ENCODE measurements at places on chromosomes 16 and 17.

- no peak for DNase-seq
Measured at GRCh38 chr17:73286863-73287296, 24.9 kb downstream of the CDC42EP4 start.

DNA sequence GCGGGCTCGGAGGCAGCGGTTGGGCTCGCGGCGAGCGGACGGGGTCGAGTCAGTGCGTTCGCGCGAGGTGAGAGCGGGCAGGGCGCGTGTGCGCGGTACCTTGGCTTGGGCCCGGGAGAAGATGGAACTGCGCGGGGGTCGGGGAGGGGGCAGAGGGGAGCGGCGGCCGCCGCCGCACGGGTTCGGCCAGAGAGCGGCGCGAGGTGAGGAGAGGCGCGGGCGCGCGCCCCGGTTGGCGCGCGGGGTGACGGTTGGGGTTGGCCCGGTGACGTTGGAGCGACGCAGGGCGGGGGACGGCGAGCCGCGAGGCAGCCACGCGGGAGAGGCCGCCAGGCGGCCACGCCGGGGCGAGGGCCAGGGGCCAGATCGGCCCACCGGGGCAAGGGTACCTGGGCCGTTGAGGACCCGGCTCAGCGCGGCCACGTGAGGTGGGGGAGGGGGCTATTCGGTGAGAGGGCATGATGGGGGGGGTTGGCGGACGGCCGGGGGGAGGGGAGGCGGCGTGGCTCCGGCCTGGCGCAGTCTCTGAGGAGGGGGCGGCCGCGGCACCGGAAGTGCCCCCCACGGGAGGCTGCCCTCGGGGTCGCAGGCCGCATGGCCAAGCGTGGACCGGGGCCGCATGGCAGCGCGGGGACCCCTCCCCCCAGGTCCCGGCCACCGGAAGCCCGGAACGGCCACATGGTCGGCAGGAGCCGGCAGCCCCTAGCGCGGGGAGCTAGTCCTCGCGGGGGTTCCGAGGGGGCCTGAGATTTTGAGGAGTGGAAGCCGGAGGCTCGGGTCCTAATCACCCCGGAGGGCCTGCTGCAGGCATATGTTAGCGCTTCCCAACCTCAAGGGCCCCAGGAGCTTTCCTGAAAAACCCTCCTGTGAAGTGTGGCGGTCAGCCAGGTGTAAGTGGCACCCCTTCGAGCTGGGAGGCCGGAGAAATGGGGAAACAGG lies 527 bp downstream of the EIF5A start:
- DNase-seq = no peak

DNA sequence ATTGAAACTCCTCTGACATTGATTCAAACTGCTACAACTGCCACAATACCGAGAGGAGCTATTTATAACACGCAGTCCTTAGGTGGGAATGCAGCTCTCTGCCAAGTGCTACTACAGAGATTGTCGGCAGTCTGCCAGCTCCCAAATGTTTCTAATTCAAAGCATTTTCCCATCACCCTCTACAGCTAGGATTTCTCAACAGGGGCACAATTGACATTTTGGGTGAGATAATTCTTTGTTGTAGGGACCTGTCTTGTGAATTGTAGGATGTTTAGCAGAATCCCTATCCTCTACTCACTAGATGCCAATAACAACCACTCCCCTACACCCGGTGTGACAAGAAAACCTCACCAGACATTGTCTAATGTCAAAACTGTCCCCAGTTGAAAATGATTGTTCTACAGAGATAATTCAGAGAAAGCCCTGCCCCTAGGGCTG lies 7.8 kb upstream of the N4BP1 start:
- DNase-seq = no peak

GRCh38 chr16:31099860-31100638 lies 5.5 kb upstream of the VKORC1 start:
- DNase-seq = no peak

DNA sequence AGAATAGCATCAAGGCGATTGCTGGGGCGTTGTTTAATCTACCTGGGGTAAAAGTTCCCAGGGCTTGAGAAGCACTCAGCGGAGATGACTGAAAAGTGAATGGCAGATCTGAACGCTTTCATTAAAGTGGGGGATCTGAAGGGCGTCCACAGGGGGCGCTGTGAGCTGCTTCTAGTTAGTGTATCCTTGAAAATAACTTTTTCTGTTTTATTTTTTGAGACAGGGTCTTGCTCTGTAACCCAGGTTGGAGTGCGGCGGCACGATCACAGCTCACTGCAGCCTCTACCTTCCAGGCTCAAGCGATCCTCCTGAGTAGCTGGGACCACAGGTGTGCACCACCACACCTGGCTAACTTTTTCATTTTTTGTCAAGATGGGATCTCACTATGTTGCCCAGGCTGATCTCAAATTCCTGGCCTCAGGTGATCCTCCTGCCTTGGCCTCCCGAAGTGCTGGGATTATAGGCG lies 360.4 kb downstream of the SEC14L1 start:
- DNase-seq = no peak

GRCh38 chr16:73051226-73051625 lies 3.3 kb upstream of the ZFHX3 start:
- DNase-seq = no peak
